ENCODE measurements at places on chromosomes 13 and 19.

DNA sequence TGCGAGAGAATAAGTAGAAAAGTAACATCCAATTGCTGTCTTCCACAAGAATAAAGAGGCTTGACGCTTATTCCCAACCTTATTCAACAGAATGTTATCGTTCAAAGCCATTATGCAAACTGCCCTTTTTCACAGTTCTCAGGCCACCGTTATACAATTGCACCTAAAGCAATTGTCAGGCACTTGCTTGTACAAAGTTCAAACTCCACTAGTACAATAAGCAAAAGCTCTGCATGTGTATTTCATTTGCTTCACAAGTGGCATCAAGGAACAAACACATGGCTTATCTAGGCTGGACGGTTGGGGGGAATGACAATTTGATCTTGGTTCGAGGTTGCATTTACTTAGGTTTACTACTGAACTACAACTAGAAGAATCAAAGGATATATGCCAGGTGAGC, 815.6 kb downstream of the EFNB2 start:
- no peak for DNase-seq

- DNase-seq, result no peak
These were observed 462.5 kb downstream of the KLF5 start for GRCh38 chr13:73521290-73521624.

DNA sequence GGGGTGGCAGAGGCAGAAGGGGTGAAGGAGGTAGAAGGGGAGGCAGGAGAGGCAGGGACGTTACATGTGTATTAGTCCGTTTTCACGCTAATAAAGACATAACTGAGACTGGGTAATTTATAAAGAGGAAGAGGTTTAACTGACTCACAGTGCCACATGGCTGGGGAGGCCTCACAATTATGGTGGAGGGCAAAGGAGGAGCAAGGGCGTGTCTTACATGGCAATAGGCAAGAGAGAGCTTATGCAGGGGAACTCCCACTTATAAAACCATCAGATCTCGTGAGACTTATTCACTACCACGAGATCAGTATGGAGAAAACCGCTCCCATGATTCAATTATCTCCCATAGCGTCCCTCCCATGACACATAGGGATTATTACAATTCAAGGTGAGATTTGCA, 19.0 kb upstream of the ACOD1 start:
- DNase-seq, result no peak

DNA sequence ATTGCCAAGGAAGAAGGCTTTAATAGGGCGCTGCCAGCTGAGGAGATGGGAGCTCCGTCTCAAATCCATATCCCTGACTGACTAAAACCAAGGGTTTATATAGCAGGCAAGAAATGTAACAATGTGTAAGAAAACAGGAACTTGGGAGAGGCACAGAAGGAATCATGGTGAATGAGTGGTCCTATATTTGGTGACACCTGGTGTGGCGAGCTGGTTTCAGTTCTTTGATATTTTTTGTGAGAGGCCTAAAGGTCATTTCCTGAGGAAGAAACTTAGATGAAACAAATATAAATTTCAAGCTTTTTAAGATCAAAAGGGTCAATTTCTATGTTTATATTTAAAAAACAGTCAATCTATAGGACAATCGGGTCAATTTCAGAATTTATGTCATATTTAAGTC, 826.3 kb downstream of the SLITRK6 start:
- DNase-seq, result no peak

DNA sequence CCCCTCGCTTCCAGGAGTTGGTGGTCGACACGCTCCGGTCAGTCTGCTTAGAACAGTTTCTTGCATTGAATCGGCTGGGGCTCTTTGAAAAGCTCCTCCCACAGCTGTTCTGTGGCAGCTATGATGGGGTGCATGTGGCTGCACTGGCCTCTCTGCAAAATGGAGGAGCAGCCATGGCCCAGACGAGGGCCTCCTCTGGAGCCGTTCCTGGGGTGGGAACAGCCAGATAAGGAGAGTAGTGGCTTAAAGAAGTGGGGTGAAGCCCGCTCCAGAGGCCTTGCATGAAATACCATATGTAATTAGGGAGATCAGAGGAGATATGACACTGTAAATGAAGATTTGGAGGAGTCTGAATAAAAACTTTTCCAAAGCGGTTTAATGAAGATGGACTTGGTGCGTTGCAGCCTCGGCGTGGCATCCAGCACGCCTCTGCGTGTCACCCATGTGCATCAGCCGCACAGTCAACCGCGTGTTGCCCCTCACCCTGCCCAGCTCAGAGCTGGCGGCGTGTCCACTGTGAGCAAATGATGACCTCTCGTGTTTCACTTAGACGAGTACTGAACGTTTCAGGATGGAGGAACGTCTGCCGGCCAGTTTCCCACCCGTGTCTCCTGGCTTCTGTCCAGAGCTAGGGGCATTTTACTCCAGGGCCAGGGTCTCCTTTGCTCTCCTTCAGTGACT, 199.2 kb downstream of the TEX29 start:
- DNase-seq, result no peak

DNA sequence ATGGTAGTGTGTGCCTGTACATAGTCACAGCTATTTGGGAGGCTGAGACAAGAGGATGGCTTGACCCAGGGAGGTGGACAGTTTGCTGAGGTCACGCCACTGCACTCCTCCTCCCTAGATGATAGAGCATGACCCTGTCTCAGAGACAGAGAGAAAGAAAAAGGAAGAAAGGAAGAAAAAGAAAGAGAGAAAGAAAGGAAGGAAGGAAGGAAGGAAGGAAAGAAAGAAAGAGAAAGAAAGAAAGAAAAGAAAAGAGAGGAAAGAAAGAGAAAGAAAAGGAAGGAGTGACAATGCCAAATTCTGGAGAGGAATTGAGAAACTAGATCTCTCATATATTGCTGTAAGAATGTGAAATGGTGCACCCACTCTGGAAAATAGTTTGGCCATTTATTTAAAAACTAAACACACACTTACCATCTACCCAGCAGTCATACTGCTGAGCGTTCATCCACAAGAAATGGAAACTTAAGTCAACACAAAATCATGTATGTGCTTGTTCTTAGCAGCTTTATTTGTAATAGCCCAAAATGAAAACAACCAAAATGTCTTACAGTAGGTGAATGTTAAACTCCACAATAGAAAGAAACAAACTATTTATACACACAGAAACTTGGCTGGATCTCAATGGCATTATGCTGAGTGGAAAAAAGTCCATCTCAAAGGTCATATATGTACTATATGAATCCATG, 7.5 kb downstream of the TEX101 start:
- DNase-seq, result no peak

GRCh38 chr19:44636439-44637389, 7.0 kb upstream of the PVR start:
- no peak for DNase-seq

DNA sequence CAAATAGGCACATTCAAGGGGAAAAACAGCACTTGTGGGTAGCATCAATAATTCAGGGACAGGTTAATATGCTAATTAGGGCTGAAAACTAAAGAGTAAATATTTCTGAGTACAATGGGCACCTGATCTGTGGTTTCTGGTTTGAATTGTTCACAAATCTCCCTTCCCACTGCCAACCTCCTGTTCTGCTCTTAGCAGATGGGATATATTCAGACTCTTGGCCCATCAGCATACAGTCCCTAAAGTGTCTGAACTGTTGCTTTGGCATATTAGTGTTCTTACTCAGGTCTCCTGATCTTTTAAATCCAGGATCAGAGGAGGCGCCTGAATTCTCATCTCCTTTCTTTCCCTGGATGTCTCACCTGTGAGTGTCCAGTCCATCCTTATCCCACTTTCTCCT, 8.2 kb upstream of the LRCH1 start:
- no peak for DNase-seq

- no peak for DNase-seq
These were observed at the start of gene LILRB5 for GRCh38 chr19:54257116-54257480. TSS of gene LILRB5 (minus strand) at chr19:54257273. CDS start at chr19:54257193, 80 bp downstream.

DNA sequence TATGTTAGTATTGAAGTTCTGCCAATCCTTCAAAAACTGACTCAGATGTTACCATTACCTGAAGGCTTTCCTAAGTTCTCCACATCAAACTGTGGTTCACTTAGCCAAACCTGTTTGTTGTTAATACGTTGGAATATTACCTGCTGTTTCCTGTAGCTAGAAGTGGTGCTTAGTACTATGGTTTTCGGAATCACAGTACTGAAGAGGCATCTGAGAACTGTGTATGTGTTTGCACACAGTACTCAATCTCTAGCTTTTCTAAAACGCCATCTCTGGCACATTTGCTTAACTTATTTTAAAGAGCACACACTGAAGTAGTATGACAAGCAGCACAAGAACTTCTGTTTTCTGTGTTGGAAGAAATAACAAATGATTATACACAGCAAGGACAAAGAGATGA, 248.2 kb downstream of the SHISA2 start:
- DNase-seq, result no peak

GRCh38 chr13:112013665-112014064, 53.3 kb upstream of the SOX1 start:
- DNase-seq, result no peak

DNA sequence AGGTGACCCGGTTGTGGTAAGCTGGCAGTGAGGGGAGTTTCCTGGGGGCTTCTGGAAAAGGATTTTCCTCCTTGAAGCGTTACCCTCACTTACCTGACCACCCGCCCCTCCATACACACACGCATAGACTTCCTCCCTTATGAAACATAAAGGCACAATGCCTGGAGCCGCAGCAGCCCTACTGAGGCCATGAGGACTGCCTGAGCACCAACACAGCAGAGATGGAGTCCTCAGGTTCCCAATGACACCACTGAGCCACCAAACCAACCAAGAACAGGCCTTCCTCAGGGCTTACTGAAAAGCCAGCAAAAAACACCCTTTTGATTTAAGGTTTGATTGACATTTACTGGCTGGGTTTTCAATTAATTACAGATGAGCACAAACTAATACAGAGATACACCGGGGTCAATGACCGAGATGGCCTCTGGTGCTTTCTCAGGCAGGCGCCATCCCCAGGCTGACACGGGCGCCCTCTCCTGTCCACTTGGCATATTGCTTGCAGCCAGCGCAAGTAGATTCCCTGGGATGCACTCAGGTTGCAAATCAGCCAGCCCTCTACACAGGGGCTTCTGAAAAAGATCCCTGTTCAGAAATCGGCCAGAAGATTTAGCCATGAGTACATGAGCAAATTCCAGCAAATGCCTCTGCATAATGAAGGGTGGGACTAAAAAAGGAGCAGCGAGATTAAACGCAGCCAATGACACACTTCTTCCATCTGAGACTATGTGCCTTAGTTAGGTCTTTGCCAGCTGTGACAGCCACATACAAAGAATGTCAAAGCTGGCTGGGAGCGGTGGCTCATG, 14.8 kb downstream of the OPA3 start:
- peak; percentile 58 for DNase-seq

DNA sequence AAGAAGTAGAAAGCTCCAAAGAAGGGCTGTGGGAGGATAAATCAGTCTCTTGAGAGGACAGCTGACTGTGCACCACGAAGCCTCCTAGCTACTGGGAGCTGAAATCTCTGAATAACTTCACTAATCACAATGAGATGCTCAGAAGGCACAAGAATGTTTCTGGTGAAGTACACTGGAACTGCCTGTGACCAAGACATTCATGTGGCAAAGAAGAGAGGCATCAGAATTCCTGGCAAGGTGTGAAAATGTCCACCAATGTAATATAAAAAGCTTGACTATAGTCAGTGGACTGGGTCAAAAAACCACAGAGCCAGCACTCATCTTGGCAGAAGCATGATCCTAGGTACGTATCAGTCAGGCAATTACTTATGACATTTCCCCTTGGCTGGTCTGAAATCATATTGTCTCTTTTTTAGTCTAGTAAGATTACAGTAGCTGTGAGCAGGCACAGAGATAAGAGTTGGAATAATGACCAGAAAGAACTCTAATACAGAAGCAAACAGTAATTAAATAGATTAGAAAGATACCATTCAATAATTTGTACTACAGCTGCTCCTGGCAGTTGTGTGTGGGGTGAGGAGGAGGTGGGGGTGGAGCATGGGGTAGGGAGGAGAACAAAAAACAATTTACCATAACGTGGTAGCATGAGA, 434.7 kb downstream of the DIAPH3 start:
- DNase-seq, result no peak

- no peak for DNase-seq
These were observed 927.0 kb downstream of the UQCRFS1 start for GRCh38 chr19:28285917-28286316.

DNA sequence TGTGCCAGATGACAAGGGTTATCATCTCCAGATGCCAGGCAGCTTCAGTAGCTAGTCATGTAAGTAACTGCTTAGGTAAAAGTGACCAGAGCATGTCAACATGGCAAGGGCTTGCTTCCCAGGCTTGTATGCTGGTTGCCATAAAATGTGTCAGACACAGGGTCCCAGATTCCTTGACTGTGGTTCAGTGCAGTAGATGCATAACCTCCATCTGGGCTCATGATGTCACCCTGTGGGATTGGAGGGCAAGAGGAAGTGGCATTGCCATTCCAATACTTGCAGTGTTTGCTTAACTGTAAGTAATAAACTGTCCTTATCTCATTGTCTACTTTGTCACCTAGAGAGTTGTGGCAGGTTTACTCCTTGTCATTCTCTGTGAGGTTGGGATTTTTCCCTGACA, 226.8 kb downstream of the PCDH17 start:
- DNase-seq, result no peak

DNA sequence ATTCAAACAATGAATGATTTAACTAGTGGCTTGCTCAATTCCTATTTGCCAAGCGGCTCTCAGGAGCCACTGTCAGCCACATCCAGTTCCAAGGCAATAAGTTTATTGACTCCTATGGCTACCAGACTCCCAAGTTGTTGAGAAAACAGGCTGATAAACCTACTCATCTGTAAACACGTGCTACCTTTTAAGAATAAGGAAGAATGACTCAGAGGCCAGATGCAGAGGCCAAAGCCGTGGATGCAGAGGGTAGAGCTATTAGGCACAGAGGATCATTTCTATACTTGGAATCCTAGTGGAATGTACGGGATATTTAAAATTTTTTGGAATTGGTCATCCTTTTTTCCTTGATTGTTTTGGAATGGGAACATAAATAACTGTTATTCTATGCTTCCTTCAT, 1921.1 kb downstream of the OLFM4 start:
- no peak for DNase-seq

DNA sequence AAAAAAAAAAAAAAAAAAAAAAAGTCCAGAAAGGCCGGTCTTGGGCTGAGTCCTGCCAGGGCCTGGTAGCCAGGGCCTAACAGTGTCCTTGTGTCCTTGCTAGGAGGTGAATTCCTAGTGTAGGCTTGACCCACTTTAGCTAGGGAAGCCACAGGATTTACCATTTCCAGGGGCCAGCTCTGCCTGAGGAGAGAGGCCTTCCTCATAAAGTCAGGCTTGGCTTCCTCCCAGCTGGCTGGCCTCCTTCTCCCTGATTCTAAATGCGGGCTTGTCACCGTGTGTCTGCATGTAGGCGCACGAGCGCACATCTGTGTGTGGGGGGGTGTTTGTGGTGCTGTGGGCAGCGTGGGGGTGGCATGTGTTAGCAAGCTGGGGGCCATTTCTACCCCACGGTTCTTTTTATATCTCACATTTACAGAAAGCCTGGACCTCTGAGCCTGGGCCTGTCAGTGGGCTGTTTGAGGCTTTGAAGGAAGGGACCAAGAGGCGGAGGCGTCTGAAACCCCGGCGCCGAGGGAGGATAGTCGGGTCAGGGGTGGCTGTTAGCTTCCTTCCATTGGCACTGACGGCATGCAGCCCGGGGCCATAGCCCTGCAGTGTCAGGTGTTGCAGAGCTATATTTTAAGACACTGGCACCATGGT, 31.7 kb downstream of the IER2 start:
- peak; percentile 55 for DNase-seq

- DNase-seq, result no peak
These were observed 33.2 kb downstream of the RNASEH2B start for GRCh38 chr13:50942630-50943311.

GRCh38 chr13:48574041-48574796, 41.3 kb upstream of the RCBTB2 start:
- no peak for DNase-seq

All from cardiac fibroblast (primary cell).